ENCODE measurements at places on chromosomes 12 and 14. TPM values are rescaled to one million over a fixed set of nuclear protein-coding genes. Genes with fewer than 3 reads are reported as not detected.
A peak's percentile ranks its signal among the peaks of the same experiment; 100 is the strongest.

GRCh38 chr14:94904636-94905035 lies 134.7 kb upstream of the GSC start:
- H3K27ac ChIP-seq = no peak overlapping the region
- H3K4me1 ChIP-seq = no peaks in the 10 kb centered on the region
- H3K36me3 ChIP-seq = no peaks in the 10 kb centered on the region

GRCh38 chr14:71163050-71163841 lies 256.0 kb downstream of the PCNX1 start:
- H3K36me3 ChIP-seq = no peaks in the 10 kb centered on the region
- H3K4me1 ChIP-seq = no peaks in the 10 kb centered on the region
- H3K4me3 ChIP-seq = no peak overlapping the region
- no peak overlapping the region for H3K27ac ChIP-seq
- no peak for DNase-seq

DNA sequence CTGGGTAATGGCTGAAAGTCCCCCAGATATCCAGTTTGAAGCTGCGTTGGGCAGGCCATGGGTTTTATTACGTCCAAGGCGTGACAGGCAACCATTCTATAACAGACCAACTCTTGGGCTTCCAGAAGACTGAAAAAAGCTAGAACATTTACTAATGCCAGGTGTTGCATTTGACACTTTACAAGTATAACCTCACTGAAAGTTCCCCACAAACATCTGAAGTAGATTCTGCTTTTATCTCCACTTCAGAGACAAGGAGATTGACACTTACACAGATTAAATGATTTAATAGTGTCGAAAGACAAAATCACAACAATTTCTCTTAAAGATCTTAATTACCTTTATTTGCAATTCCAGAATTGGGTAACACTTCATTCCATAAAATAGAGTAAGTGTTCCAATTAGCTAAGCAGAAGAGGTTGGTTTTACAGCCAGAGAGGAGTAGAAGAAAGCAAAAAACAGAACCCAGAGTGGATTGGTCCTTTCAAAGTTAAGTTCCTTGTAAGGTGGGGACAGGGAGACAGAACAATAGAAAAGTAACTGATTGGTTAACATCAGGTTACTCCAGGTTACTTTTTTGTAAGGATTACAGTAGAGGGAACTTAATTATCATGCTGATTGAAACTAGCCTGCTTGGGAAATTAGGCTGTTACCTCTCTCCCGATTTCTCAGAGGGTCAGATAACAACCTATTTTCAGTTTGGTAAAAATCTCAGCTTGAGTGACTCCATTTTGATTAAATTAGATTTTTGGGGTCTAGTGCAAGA lies 11.3 kb downstream of the SOCS2 start:
- H3K27me3 ChIP-seq = no peaks in the 10 kb centered on the region
- H3K4me3 ChIP-seq = no peak overlapping the region
- no peak for DNase-seq

- no peak overlapping the region for H3K4me3 ChIP-seq
- no peaks in the 10 kb centered on the region for H3K4me1 ChIP-seq
- no peak for DNase-seq
- peaks cover 20% of the 10 kb centered on the region for H3K27me3 ChIP-seq
Observed at GRCh38 chr12:4217091-4217490, 56.5 kb upstream of the CCND2 start.

DNA sequence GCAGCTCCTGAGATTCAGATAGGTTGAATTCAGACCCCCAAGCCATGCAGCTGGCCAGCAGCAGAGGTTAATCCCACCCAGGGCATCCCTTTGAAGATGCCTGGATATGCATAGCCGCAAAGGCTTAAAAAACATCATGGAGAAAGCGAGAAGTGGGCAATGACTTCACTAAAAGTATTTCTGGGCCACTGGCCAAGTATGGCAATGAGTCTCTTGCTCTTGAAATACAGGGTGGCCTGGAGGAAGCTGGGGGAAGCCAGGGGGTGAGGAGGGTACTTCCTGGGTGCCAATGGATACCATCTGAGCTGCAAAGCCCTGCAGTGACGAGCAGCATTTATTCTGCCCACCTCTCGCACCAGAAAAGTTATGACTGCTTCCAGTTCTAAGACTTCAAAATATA lies 539.3 kb upstream of the TBX3 start:
- H3K27me3 ChIP-seq = no peaks in the 10 kb centered on the region
- H3K4me1 ChIP-seq = no peaks in the 10 kb centered on the region
- no peak overlapping the region for H3K4me3 ChIP-seq
- DNase-seq = no peak
- no peak overlapping the region for H3K27ac ChIP-seq

- H3K4me1 ChIP-seq = no peaks in the 10 kb centered on the region
- H3K4me3 ChIP-seq = no peak overlapping the region
- H3K27me3 ChIP-seq = no peaks in the 10 kb centered on the region
- H3K36me3 ChIP-seq = no peaks in the 10 kb centered on the region
- H3K27ac ChIP-seq = no peak overlapping the region
- DNase-seq = no peak
Observed at GRCh38 chr14:32136027-32136825, 59.1 kb downstream of the ARHGAP5 start.

DNA sequence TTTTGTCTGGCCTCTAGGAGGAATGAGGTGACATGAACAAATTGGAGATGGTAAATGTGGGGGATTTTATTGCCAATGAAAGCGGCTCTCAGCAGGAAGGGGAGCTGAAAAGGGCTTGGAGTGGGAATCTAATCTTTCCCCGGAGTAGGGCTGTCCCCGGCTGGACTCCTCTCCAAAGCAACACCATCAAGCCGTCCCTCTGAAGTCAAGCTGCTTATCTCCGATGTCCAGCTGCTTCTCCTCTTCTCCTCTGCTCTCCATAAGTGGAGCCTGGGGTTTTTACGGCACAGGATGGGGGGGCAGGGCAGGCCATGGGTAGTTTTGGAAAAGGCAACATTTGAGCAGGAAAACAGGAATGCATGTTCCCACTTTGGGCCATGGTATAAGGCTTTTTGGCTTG lies 113.5 kb downstream of the TMEM132D start:
- no peaks in the 10 kb centered on the region for H3K4me1 ChIP-seq
- no peak overlapping the region for H3K4me3 ChIP-seq
- H3K36me3 ChIP-seq = no peaks in the 10 kb centered on the region
- DNase-seq = no peak
- H3K27me3 ChIP-seq = peaks cover 11% of the 10 kb centered on the region
- H3K27ac ChIP-seq = no peak overlapping the region

GRCh38 chr12:25436206-25437030 lies 116.7 kb downstream of the LMNTD1 start:
- H3K4me3 ChIP-seq = peak overlapping the region; percentile 22
- no peaks in the 10 kb centered on the region for H3K4me1 ChIP-seq
- H3K36me3 ChIP-seq = no peaks in the 10 kb centered on the region

GRCh38 chr14:96959992-96960391 lies 162.8 kb downstream of the VRK1 start:
- peaks cover 6% of the 10 kb centered on the region for H3K27me3 ChIP-seq
- no peaks in the 10 kb centered on the region for H3K4me1 ChIP-seq
- no peak overlapping the region for H3K27ac ChIP-seq
- H3K4me3 ChIP-seq = no peak overlapping the region
- DNase-seq = no peak

GRCh38 chr14:65304963-65305362 lies 107.6 kb upstream of the FUT8 start:
- no peaks in the 10 kb centered on the region for H3K36me3 ChIP-seq
- no peak overlapping the region for H3K27ac ChIP-seq
- no peaks in the 10 kb centered on the region for H3K27me3 ChIP-seq

GRCh38 chr14:100536121-100536510 lies 51.1 kb downstream of the BEGAIN start:
- H3K36me3 ChIP-seq = no peaks in the 10 kb centered on the region
- no peak for DNase-seq
- peaks cover 34% of the 10 kb centered on the region for H3K4me1 ChIP-seq

GRCh38 chr12:46456356-46457334 lies 84.1 kb upstream of the SLC38A2 start:
- peak overlapping the region; percentile 32 for H3K27ac ChIP-seq
- no peak overlapping the region for H3K4me3 ChIP-seq
- no peak for DNase-seq

DNA sequence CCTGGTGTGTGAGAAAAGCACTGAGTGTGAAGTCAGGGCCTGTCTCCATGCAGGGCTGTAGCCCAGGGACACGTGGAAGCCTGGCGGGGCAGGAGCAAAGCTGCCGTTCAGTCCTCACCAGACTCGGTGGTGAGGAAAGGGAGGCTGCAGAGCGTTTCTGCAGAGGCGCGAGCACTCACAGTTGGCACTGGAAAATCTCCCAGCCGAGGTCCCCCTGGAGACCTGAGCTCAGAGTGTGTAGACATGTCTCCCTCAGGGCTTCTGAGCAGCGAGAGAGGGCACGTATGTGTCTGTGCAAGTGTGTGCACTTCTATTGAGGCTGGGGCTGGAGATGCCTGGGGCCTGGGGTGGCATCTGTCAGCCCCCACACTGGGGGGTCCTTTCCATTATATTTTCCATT lies 11.0 kb upstream of the HHIPL1 start:
- no peak overlapping the region for H3K4me3 ChIP-seq
- no peak for DNase-seq
- no peaks in the 10 kb centered on the region for H3K36me3 ChIP-seq
- H3K27me3 ChIP-seq = peaks cover 9% of the 10 kb centered on the region
- H3K27ac ChIP-seq = no peak overlapping the region

DNA sequence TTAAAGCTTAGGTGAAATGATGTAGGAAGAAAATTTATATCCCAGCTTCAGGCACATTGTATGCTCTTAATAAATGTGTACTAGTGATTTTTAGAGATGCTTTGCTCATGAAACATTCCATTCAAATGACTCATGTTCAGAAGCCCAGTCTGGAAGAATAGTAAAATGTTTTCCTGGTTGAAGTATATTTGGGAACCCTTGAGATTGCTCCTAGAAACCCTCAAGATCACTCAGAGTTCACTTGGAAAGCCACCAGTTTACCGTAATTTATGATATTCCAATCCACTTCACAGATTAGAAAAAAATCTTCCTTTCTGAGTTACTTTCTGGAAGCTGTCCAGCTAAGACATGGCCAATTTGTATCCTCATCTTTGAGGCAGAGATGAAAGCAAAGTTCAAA lies 186.4 kb downstream of the SYT10 start:
- DNase-seq = no peak
- no peak overlapping the region for H3K4me3 ChIP-seq
- no peaks in the 10 kb centered on the region for H3K36me3 ChIP-seq
- no peak overlapping the region for H3K27ac ChIP-seq

DNA sequence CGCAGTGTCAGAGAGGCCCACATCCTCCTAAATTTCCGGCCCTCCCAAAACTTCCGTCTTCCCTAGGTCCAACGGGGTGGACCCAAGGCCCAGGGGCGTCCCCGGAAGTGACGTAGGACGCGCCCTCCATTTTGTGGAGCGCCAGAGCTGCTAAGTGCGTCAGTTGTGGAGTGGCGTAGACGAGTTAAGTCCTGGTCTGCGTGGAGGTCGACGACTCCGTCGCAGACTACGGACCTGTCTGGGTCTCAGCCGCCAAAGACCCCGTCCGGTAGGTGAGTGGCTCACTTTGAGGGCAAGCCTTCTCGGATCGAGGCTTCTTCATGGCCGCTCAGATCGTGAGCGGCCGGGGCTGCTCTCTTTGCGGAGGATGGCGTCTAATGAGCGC lies at the start of gene SRSF5:
Gene SRSF5, plus strand, starts transcription at position 159 of the 385 bp plus-strand sequence. CDS start 1,015 bp downstream, outside the sequence.
- peak within 1 kb of the TSS; percentile 100 for H3K27ac ChIP-seq
- peaks cover 11% of the 10 kb centered on the region for H3K4me1 ChIP-seq
- H3K36me3 ChIP-seq = peaks cover 43% of the 10 kb centered on the region
- peak; percentile 82 for DNase-seq
- no peaks in the 10 kb centered on the region for H3K27me3 ChIP-seq

PROX2 gene
- total RNA-seq = not detected

ST8SIA1 gene
- 4.3 TPM for total RNA-seq

SUPT16H gene
- 92.9 TPM for total RNA-seq

KLRG1 gene
- 1.4 TPM for total RNA-seq

CDH24 gene
- total RNA-seq = 12.8 TPM

KRT3 gene
- not detected for total RNA-seq

KLRB1 gene
- not detected for total RNA-seq

CRACR2A gene
- total RNA-seq = 12.7 TPM

NUAK1 gene
- 0.02 TPM for total RNA-seq

OTOGL gene
- total RNA-seq = not detected

SERPINA3 gene
- total RNA-seq = 2.3 TPM

ATP5F1B gene
- 1,519 TPM for total RNA-seq

INHBC gene
- total RNA-seq = 0.07 TPM

Measured in K562 (cell line).